ENCODE measurements at places on chromosomes 6 and 20.
A peak's percentile ranks its signal among the peaks of the same experiment; 100 is the strongest.

DNA sequence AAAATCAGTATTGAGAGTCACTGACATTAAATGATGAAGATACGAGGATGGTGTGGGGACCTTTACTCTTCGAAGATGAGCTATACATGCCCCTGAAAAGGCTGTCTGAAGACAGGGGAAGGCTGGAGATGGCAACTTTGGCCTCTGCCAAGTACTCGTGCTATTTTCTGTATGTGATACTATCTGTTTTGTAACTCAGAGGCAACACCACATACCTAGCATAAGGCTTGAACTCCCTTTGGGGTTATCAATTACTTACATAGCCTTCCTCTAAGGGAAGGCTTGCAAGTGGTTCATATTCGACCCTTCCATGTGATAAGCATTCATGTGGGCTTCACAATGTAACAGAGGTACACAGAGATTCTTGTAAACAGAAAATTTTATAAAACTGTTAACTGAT, 68.7 kb upstream of the FBXO30 start:
- no peak for DNase-seq

- no peak for DNase-seq
Measured at GRCh38 chr6:129105035-129105434, 222.1 kb downstream of the LAMA2 start.

GRCh38 chr6:156787569-156788492, 10.7 kb downstream of the ARID1B start:
- no peak for DNase-seq

DNA sequence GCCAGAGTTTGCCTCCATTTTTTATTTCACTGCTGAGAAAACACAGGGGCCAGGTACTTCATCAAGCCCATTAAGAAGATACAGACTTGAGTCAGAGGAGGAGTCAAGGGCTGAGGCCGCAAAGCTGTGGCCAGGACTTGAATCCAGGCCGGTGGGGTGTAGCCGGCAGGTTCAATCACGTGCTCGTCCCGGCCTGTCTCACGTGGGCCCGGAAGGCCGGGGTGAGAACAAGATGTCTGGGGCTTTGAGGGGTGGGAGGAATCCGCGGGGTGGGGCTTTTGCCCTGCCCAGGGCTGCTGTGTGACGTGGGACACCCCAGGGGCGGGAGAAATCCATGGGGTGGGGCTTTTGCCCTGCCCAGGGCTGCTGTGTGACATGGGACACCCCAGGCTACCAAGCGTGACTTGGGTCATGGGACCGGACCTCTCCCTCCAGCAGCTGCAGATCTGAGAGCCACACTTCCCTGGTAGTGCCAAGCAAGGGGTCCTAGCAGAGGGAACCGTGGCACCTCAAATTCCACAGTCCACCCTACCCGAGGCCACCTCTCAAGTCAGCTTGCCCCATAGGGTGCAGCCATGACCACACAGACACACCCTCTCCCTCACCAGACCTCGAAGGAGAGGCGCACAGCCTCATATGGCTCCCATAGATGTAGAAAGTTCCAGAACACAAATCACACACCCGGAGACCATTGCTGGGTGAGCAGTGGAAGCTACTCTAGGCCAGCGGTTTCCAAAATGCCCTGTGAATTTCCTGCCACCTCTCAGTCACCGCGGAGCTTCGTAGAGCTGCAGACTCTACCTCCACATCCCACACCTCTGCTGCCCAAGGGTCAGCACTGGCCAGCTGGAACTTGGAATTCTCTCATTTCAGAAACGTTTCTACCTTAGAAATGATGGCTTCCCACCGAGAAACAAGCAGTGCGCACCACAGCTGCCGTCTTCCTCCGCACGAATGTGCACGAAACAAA, 156.1 kb downstream of the DLL1 start:
- no peak for DNase-seq

- DNase-seq = no peak
Measured at GRCh38 chr6:29892696-29893095, 49.6 kb upstream of the HLA-A start.

DNA sequence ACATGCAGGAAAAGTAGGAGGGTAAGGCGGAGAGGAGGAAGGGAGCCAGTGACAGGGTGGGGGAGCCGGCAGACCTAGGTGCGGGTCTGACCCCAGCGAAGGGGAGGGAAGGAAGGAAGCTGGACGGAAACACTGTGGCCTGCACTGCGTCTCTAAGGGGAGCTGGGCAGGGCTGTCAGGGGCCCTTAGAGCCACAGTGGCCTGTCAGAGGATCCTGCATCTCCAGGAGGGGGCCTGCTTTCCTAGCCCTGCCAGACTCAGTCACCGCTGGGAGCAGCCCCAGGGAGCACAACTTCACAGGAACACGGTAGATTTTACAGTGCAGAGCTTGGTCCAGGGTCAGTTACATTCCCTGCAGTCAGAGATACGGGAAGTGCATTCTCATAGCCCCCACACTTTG, 118.2 kb downstream of the PACRG start:
- no peak for DNase-seq

DNA sequence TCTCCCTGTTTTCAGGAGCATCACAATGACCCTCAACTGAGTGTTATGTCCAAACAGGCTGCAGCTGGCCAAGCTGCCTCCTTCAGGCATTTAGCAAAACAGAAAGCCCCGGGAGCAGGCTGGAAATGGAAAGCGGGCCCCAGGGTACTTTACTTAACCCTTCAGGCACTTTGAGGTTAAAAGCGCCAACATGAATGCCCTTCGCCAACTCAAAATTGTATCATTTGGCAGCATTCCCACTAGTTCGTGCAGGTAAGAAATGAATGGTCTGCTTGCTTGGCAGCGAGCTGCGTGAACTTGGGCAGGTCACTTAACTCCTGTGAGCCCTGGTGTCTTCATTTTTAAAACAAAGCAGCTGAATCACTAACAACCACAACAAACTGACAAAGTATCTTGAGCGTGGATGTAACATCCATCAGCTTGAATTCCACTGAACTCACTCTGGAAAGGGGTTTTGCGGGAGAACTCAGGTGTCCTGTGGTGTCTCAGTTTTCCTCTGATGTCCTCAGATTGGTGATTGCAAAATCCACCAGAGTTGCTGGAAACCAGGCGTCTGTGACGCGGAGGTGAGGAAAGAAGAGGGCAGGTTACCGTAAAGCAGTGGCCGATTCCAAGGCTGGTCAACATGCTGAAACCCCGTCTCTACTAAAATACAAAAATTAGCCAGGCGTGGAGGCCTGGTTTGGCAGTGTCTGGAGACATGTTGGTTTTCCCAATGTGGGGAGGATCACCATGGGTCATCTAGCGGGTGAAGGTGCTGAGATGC, 118.8 kb upstream of the ZNF217 start:
- no peak for DNase-seq

GRCh38 chr6:34657037-34657306, 39.6 kb downstream of the ILRUN start:
- DNase-seq = no peak

GRCh38 chr6:25659633-25660368, 7.8 kb downstream of the SCGN start:
- no peak for DNase-seq

DNA sequence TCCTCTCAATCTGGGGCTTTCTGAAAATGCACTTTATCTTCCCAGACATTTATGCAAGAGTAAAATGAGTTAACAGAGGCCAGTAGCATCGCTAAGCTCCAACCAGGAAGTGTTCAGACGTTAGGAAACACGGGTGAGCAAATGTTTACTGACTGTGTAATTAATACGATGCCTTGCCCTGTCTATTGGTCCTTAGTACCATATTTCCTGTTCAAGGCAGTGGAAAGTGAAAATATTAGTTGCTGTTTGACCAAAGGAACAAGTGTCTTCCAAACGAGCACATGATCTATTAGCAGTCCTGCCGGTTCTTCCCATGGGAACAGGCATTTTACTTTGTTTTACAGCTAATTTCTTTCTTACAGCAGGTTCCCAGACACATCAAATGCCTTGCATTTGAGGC, 311.1 kb upstream of the JAG1 start:
- DNase-seq = no peak

- DNase-seq = no peak
Measured at GRCh38 chr6:144083172-144083571, 12.2 kb downstream of the SF3B5 start.

GRCh38 chr20:63789836-63790571, 41.1 kb downstream of the ZBTB46 start:
- no peak for DNase-seq

DNA sequence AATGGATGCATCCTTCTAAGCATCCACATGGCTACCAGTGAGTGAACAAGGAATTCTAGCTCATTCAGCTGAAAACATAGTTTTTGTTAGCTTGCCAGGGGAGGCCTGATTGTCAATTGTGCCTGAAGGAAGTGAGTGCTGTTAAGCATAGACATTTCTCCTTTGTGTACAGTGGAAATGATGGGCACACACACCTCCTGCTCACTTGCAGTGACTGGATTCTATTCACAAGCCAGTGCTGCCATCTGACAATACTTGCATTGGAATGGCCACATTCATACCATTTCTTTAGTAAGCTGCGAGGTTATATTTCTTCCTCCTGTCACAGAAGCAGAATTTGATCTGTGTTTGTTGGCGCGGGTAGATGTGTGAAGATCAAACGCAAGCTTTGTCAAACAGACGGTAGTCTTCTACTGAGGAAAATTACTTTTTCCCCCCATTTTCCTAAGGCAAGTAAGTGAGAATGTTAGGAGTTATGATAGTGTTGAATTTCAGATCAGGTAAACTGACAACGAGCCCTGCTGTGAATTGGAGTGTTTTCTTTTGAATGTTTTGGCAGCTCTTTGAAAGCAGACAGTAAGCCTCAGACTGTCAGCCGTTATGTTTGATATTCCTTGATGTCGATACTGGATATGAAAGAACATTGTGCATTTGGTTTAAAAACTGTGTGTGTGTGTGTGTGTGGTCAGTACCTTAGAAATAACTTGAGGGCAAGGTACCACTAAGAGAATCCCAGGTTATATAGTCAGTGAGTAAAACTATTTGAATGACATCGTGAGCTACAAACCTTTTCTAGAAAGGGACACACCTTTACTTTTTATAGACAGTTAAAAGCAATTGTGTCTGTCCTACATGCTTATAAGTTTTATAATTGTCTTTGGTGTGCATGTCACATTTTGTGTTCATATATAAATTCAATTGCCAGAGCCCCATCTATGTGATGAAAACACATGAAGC, 84.2 kb upstream of the BMP2 start:
- no peak for DNase-seq

DNA sequence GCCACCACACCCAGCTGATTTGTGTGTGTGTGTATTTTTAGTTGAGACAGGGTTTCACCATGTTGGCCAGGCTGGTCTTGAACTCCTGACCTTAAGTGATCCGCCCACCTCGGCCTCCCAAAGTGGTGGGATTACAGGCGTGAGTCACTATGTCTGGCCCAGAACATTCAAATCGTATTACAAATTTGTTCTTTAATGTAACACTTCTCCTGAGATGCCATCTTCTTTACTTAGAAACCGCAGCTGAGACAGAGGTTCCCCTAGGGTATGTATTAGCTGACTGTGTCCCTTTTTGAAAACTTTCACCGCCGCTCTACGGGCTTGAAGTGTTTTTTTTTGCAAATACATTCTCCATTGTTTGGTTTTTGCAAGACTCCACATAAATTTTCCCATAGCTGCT, 62.6 kb downstream of the TOX2 start:
- DNase-seq = no peak

DNA sequence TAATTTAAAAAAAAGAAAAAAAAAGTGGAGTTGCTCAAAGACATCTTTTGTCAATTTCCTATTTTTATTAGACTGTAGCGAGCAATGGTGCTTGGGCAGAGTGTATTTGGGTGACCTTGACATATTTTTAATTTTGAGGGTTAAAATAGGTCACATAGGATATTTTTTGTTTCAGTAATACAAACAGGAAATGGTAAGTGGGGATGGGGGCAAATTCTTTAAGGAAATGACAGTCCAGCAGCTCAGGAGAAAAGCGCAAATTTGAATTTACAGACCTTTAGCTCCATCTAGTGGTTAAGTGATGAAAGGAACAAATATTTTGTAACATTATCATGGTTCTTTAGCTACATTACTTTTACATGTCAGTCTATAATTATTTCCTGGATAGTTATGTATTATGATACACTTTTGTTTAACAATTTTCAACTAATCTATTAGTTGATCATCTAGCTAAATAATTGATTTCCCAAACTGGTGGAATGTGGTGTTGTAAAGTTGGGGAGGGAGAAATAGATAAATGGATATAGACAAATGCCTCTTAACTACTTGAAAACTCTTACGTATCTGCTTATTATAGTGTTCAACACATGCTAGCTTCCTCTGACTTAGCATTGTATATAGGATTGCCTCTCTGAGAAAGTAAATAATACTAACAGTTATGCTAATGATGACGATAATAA, 10.0 kb downstream of the CITED2 start:
- DNase-seq = peak; percentile 74

DNA sequence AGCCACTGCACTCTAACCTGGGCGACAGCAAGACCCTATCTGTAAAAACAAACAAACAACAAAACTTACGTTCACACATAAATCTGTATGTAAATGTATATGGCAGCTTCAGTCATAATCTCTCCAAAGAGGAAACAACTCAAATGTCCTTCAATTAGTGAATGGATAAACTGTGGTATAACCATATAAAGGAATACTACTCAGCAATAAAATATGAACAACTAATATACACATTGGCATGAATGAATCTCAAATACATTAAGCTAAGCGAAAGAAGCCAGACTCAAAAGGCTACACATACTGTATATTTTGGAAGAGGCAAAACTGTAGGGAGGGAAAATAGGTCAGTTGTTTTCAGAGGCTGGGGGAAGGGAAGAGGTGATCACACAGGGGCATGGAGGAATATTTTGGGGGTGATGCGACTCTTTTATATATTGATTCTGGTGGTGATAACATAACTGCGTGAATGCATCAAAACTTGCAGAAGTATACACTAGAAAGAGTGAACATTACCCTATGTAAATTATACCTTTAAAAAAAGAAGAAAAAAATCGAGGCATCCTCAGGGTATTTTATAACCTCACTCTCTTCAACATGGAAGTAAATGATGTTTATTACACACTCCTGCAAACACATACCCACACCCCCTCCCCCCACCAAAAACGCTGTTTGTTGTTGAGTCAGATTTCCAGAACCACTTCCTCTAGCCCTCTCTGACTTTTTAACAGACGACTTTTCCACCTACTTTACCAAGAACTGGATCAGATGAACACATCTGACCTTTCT, 115.2 kb upstream of the RNF24 start:
- DNase-seq = no peak

GRCh38 chr6:113763311-113763766, 93.8 kb upstream of the MARCKS start:
- DNase-seq = no peak

- DNase-seq = peak; percentile 62
Measured at GRCh38 chr20:32674362-32674789, 635 bp upstream of the C20orf203 start.

DNA sequence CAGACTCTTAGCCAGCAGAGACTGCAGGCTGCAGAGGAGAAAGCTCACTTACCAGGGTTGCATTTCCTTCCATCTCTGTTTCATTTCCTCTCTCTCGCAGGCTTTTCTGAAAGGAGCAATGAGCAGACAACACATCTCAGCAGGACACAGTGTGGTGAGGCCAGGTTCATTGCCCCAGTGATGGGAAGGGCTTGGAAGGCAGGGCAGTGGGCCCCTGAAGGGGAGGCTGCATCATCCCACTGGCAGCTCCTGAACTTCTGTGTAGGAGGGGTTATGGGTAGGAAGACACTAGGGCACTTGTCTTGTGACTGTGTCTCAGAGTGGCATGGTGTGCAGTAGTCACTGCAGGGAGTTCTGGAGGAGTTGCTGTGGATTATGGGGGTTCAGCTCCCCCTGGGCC, 246.8 kb downstream of the QKI start:
- DNase-seq = no peak

Data from hematopoietic multipotent progenitor cell treated with erythropoietin and hydrocortisone succinate and interleukin-3 and kit ligand, for 15 days (in vitro differentiated cells).